CD4-positive, alpha-beta T cell (primary cell): ENCODE measurements at places on chromosomes 1 and 21. TPM values are rescaled to one million over a fixed set of nuclear protein-coding genes. Genes with fewer than 3 reads are reported as not detected.

- H3K27ac ChIP-seq, result peak overlapping the region; percentile 42
- no peaks in the 10 kb centered on the region for H3K27me3 ChIP-seq
- H3K36me3 ChIP-seq, result no peaks in the 10 kb centered on the region
- DNase-seq, result no peak
- H3K4me3 ChIP-seq, result no peak overlapping the region
These were observed 32.4 kb upstream of the PTGFRN start for GRCh38 chr1:116877141-116877818.

DNA sequence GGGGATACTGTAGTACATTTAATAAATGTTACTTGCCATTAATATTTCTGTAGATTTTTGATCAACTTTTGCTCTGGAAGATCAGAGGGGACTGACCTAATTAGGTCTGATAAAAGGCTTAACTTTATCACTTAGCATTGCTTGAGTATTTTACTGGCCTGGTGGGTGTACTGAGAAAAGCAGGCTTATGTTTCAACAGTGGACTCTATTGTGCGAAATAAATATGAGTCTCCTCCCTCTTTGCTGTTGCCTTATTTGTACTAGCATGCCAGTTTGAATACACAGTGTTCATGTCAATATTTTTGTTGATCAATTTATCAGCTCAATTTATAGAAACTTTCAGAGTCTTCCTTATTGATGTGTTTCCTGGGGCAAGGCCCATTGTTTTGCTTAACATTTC lies 49.1 kb downstream of the EBNA1BP2 start:
- H3K4me3 ChIP-seq, result no peak overlapping the region
- no peaks in the 10 kb centered on the region for H3K4me1 ChIP-seq
- peaks cover 10% of the 10 kb centered on the region for H3K27me3 ChIP-seq

PLEKHM2 gene
- 77.5 TPM for total RNA-seq

VAMP4 gene
- 12.1 TPM for total RNA-seq

TNFRSF1B gene
- total RNA-seq, result 62.6 TPM
